Renal cortex interstitium (tissue), 15 donors: ENCODE measurements at places on chromosomes 16 and 17.

DNA sequence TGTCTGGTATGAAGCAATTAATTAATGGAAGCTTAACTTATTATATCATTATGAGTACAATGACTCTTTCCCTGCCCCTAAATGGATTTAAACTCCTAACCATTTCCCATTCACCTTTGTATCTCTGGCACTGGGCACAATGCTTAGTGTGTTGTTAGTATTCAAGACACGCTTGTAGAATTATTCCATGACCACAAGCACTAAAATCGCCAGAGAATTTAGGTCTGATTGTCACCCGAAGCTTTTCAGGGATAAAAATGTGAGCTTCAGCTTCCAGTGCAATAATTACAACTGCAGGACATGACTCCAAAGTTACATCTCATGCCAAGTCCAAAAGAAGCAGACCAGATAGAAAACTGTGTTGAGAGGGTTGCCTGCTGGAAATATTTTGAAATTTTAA is 101.6 kb downstream of the CDH8 start:
- DNase-seq: no peak

GRCh38 chr17:81523402-81524038 is 4.7 kb upstream of the FSCN2 start:
- no peak for DNase-seq

DNA sequence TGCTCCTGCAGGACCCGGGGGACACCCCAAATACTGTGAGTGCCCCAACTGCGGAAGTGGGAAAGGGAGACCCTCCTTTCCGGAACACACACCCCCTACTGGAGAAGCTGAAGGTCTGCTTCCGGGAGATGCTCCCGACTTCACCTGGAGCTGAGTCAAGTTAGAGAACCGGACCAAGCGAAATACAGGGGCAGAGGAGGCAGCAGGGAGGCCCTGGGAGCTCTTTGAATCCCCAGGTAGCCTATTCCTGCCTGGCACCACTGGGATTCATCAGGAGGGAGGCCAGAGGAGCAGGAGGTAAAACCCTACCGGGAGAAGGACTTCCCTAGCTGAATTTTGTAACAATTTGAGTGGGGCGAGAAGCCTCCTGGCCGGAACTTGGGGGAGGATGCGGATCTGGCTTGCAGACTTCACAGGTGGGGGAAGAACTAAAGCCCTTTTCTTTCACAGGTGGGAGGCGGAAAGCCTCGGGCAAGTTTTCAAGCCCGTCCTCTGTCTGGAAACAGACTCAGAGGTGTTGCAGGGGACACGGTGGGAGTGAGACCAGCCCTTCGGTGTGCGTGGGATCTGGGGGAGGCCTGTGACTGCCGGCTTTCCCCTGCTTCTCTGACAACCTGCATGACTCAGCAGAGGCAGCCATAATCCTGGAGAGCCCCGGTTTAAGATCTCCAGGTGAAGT is 22.4 kb upstream of the TEKT1 start:
- no peak for DNase-seq

- DNase-seq: no peak
These were observed 20.7 kb upstream of the CMTM4 start for GRCh38 chr16:66717112-66717675.

- no peak for DNase-seq
These were observed 5.8 kb downstream of the WIPF2 start for GRCh38 chr17:40224718-40225550.

DNA sequence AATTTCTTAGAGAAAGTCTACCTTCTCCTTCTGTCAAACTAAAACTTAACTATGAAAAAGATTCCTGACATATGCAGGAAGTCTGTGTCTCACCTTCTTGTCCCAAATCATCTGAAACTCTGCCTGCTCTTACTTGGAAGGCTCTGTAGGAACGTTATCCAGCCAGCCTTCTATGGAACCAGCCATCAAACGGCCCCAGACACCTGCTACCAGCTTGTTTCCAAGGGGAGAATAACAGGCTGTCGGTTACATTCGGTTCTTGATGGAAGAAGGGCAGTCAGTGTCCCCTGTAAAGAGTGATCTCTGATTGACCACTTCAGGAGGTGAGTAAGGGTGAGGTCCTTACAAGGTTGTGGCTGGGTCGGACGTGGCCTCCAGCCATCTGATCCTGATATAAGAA is 1.7 kb downstream of the ADAMTS18 start:
- DNase-seq: no peak
